ENCODE measurements at places on chromosomes 6 and 20.

GRCh38 chr6:112781241-112781640 lies 434.1 kb downstream of the RFPL4B start:
- DNase-seq: no peak

- peak; percentile 82 for DNase-seq
These were observed 109.7 kb downstream of the FIG4 start for GRCh38 chr6:109800771-109801170.

GRCh38 chr6:105382958-105383357 lies 19.9 kb downstream of the PREP start:
- DNase-seq: no peak

GRCh38 chr6:47264775-47265184 lies 44.9 kb downstream of the TNFRSF21 start:
- DNase-seq: no peak

DNA sequence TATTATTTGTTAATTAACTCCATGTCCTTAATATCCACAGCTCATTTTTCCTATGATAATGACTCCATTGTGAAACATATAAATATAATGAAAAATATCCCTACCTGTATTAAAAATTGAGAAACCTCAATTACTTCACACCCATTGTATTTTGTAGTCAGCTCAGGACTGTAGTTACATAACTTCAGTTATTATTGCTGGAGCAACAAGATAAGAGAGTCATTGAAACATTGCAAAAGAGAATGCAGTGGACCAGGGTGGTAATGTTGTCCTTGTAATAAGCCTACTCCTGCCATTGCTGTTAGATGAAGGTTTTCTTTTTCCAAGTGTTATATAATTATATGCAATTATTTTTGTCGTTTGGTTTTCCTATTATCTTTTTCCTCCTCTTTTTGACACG lies 184.4 kb downstream of the PRL start:
- DNase-seq: no peak

DNA sequence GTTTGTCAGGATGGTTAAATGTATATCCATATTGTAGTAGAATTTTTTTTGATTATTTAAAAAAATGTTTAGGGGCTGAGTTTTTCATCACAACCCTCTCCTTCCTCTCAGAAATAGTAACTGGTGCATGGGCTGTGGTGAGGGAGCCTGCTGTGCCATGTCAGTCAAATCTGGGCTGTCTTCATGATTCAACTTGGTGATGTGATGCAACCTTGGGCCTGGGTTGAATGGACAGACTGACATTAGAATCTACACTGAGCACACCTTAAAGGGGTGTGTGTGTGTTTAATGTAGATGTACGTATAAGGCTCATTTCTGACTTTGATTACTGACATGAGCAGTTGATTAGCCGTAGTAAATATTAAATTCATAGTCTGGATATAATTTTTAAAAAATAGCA lies 3.7 kb downstream of the TJAP1 start:
- no peak for DNase-seq

DNA sequence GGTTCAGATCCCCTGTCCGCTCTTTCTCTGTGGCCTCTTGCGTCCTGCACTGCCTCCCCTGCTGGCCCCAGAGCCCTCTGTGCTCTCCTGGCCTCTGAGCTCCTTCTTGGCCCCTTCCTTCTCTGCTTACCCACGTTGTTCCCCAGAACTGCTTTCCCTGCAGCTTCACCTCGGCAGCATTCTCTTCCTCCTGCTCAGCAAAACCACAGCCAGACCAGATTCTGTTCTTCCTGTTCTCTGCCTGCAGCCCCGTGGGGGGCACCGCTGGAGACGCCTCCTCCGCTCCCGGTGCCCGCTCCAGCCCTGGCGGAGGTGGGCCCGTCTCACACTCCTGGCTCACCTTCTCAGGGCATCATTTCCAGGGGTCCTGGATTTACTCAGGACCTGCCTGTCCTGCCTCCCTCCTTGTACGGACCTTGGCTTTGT lies 59.7 kb downstream of the TCP11 start:
- DNase-seq: no peak

- no peak for DNase-seq
These were observed 56.7 kb upstream of the PSMF1 start for GRCh38 chr20:1061484-1062221.

DNA sequence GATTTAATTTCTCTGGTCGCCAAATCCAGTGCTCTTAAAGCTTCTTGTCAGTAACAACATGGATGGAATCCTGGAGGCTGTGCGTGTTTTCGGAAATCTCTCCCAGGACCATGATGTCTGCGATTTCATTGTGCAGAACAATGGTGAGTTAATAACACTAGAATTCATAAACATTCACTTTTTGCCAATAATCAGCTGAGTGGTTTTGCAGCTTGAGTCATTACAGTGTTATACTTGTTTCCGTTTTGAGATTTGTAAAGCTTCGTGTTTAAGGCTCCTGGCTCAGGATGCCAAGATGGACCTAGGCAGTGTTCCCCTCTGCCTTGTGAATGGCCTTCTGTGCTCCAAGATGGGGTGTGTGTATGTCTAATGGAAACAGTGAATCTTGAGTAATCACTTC lies 113.8 kb downstream of the ARMC2 start:
- no peak for DNase-seq

DNA sequence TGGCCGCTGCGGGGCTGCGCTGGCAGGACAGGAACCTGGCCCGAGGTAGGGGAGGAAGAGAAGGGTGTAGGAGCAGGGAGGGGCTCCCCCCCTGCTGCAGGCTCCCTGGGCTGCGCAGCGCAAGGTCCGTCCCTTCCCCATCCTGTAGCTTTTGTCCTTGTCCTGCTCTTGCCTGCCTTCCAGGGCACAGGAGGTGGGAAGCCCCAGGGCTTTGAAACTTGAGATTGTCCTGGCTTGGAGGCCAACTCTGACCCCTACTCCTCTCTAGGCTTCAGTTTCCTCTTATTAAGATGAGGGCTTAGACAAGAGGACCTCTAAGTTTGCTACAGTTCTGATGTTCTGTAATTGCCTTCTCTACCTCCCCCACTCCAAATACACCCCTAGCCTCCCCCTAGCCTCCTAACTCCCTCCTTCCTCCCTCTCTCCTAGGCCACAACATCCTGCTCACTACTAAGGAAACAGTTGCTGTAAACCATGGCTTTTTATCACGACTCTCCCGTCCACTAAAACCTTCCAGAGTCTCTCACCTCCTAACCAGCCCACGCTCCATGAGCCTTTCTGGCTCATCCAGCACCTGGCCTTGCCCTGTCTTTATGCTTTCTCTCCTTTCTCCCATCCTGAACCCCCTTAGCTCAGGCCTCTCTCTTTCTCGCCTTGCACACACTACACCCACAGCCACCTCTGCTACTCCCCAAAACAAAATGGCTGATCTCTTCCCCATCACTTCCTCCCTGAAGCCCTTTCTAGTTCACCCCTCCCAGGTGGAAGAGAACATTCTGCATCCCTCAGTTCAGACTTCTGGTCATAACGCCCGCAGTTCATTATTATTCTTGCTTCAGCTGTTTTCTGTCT lies 10.2 kb downstream of the UNC5CL start:
- peak; percentile 54 for DNase-seq

GRCh38 chr6:30573113-30573512 lies 1.9 kb downstream of the ABCF1 start:
- no peak for DNase-seq

DNA sequence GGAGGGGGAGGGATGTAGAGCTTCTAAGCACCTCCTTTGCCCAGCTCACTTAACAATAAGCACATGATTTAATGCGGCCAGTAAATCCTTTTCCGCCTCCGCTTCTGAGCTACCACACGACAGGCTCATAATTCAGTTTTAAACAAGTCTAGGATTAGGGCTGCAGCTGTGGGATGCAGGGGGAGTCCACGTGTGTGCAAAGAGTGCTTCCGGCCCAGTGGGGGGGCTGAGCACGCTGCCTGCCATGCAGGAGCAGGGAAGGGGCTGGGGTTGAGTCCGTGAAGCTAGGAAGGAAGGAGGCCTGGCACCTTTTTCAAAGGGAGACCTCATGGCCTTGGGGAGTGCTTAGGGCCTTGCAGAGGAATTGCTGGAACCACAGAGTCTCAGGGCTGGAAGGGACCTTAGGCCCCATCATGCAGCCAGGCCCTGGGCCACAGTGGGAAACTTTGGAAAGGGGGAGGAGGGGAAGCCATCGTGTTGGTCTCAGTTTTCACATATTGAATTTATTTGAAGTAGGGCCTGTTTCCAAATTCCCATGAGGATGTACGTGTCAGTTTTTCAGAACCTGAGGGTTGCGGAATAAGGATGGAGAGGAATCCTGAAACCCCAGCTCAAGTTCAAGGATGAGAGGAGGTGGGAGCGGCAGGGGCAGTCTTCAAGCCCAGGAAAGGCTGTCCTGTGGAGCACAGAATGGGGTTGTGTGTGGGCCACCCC lies 96.1 kb downstream of the VEGFA start:
- no peak for DNase-seq

GRCh38 chr6:107118976-107119375 lies 3.7 kb upstream of the BEND3 start:
- DNase-seq: no peak

DNA sequence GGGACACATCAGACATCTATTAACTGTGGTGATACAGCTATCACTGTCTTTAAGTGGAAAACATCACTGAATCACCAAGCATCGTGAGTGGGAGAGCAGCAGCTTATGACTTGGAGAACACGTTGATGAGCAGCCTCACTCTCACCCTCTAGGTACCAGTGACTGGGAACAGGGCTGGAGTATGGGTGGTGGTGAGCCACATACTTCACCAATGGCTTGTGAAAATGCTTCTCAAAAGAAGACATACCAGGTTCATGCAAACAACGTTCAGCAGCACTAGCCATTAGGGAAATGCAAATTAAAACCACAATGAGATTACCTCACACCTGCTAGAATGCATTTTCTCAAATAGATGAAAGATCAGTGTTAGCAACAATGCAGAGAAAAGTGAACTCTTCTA lies 25.3 kb downstream of the SNX5 start:
- no peak for DNase-seq

- no peak for DNase-seq
These were observed 76.6 kb upstream of the VGLL2 start for GRCh38 chr6:117188627-117189201.

DNA sequence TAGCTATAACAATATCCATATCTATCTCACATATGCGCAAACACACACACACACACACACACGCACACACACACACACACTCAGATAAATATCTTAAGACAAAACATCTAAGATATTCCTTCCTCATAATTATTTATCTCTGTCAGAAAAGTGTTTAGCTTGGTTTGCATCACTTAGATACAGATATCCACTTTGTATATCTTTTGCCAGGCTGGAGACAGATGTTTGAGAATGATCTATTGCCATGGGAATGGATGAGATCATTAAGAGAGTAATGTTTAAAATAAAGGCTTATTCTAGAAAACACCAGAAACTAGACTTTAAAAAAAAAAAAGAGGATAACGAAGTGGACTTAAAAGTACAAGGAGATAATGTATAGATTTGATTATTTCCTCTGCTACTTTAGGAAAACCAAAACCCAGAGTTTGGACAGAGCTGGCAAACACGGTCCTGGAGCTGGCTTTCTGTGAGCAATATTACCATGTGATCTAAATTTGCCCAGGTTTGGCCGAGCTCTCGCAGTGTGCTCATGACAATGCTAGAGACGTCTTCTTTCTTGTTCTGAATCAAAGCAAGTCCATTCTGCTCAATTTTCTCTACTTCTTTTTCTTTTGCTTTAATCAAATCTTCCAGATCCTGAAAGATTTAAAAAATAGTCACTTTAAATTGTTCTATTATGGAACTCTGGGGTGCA lies 411.8 kb downstream of the SYNE1 start:
- no peak for DNase-seq

GRCh38 chr6:52361414-52361944 lies 472 bp upstream of the PAQR8 start:
- DNase-seq: peak; percentile 39

DNA sequence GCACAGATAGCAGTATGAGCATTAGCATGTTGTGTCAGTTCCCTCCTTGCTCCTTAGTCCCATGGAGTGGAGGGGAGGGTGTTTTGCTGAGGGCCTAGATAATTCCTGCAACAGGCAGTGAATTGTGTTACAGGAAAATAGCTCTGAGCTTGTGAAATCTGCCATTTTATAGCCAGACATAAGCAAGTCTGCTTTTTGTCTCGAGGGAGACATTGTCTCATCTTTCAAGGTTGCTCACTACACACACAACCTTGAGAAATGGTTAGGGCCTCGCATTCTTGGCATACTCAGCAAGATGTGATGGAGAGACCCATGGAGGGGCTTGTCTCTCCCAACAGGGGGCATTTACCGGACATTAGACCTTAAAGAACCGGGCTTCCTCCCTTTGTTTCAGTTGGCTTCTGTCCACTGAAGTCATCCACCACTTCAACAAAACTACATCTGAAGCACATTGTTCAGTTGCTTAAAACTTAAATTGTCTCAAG lies 108.0 kb upstream of the FOXO3 start:
- DNase-seq: no peak

DNA sequence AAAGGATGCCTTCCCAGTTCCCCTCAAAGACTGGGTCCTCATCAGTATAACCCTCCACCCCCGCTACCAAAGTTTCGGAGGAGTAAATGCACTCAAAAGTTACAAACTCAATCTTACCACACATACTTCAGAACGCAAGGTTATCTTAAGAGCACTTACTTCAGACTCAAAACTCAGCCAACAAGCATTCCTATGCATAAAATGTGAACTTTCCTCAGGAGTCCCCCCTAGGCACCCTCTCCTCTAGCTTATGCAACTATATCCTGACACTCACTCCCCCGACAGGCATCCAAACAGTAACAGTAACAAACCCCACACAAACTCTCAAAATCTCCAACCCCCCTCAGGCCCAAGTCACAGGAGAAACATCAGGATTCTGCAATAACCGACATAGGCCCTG lies 11.1 kb upstream of the ADTRP start:
- DNase-seq: no peak

DNA sequence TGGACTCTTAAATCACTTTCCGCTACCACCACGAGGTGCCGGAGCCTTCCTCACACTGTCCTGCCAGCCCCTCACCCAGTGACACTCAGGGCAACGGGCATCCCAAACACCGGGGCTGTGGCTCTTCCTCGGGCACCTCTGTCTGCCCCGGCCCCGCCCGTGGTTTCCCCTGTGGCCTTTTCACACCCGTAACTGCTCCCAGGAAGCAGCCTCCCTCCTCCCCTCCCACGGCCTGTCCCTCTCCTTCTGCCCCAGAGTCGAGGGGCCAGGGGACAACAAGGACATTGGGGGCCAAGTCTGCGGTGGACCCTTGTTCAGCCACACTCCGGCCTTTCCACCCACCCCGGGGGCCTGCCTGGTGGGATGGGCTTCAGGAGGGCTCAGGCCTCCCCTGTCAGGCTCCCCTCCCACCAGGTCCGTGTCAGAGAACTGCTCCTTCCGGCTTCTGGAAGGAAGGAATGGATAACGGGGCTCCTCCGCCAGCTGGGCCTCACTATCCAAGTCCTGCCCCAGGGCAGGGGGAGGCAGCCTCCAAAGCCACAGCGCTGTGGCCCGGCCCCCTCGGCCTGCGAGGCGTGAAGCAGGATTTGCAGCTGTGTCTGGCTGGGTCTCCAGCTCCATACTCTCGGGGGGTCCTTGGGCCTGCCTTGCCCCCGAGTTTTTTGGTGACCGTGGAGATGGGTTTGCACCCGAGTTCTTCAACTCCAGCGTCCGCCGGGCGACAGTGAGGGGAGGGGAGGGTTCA lies 54.7 kb upstream of the CHRNA4 start:
- DNase-seq: no peak

GRCh38 chr20:36924167-36925045 lies 27.1 kb downstream of the SAMHD1 start:
- DNase-seq: peak; percentile 4

All from DMS79 treated with DMSO at 0.1 percent for 48 hours (cell line).